ENCODE measurements at places on chromosomes 1 and 21. TPM values are rescaled to one million over a fixed set of nuclear protein-coding genes. Genes with fewer than 3 reads are reported as not detected.

- no peak overlapping the region for H3K27ac ChIP-seq
- peaks cover 88% of the 10 kb centered on the region for H3K36me3 ChIP-seq
- H3K27me3 ChIP-seq: no peaks in the 10 kb centered on the region
- DNase-seq: no peak
These were observed 107.1 kb downstream of the BCAR3 start for GRCh38 chr1:93574511-93574910.

GRCh38 chr1:246573491-246573890, 7.2 kb downstream of the CNST start:
- H3K36me3 ChIP-seq: no peaks in the 10 kb centered on the region
- no peak overlapping the region for H3K4me3 ChIP-seq
- H3K27me3 ChIP-seq: no peaks in the 10 kb centered on the region
- DNase-seq: no peak
- no peak overlapping the region for H3K27ac ChIP-seq
- H3K4me1 ChIP-seq: peaks cover 14% of the 10 kb centered on the region

- H3K4me3 ChIP-seq: no peak overlapping the region
- H3K36me3 ChIP-seq: no peaks in the 10 kb centered on the region
- no peak overlapping the region for H3K27ac ChIP-seq
- no peak for DNase-seq
- no peaks in the 10 kb centered on the region for H3K27me3 ChIP-seq
These were observed 7.0 kb downstream of the OMA1 start for GRCh38 chr1:58539553-58539952.

DNA sequence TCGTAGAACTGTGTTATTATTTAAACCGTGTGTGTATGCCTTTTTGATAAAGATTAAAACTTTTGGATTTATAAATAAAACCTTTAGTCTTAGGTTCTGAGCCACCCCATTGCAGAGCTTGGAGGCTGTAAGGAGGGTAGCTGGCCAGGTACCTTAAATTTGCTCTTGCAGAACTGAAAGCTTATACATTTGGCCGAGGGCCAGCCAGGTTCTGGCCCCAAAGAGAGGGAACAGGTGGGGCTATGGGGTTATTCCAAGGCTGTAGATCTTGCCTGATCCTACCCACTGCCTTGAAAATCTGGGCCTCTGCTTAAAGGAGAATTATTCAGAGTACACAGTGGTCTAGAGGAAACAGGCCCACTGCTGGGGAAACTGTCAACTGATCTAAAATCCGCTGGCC, 59.6 kb downstream of the CAMK2N1 start:
- H3K27me3 ChIP-seq: no peaks in the 10 kb centered on the region
- DNase-seq: no peak
- H3K36me3 ChIP-seq: no peaks in the 10 kb centered on the region
- H3K4me3 ChIP-seq: no peak overlapping the region
- peak overlapping the region; percentile 67 for H3K27ac ChIP-seq
- H3K4me1 ChIP-seq: peaks cover 13% of the 10 kb centered on the region

- H3K27me3 ChIP-seq: peaks cover 47% of the 10 kb centered on the region
- H3K4me1 ChIP-seq: no peaks in the 10 kb centered on the region
- no peak for DNase-seq
- H3K4me3 ChIP-seq: no peak overlapping the region
These were observed 7.3 kb upstream of the HUNK start for GRCh38 chr21:31865429-31865970.

DNA sequence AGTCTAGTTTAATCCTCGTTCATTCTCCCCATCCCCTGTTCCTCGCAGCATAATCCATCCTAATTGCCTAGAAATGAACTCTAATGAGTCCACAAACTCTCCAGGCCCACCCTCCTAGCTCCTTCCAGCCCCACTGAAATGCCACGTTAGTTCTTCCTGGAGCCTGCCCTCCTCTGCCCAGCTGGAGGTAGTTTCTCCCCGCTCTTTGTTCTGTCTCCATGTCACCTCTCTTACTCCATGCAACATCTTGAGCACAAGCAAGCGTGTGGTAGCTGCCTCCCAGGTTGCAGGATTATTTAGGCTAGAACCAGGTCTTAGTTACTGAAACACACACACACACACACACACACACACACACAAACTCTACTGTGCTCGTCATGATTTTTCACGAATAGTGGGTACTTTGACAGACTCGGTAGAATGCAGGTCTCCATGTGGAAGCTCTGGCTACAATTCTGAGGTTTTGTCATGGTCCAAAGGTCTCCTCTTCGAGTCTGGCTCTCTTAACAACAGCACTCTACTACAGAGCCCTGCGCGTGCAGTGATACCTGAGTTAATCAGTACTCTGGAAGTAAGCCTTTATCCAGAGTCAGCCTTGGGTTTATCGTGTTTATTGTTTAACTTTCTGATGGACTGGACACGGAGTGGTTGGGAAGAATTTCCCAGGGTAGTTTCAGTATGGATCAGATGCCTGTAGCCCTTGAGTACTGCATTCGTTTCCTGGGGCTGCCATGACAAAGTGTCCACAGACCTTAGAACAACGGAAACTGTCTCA, 27.5 kb downstream of the HUNK start:
- DNase-seq: no peak
- H3K36me3 ChIP-seq: no peaks in the 10 kb centered on the region
- H3K27ac ChIP-seq: no peak overlapping the region

- no peak overlapping the region for H3K27ac ChIP-seq
- no peaks in the 10 kb centered on the region for H3K27me3 ChIP-seq
- peak overlapping the region; percentile 93 for H3K4me3 ChIP-seq
- H3K36me3 ChIP-seq: peaks cover 30% of the 10 kb centered on the region
- DNase-seq: no peak
- H3K4me1 ChIP-seq: peaks cover 38% of the 10 kb centered on the region
These were observed 3.5 kb downstream of the ARPC5 start for GRCh38 chr1:183632114-183632513.

The TCHHL1 gene
- total RNA-seq: not detected

- no peaks in the 10 kb centered on the region for H3K27me3 ChIP-seq
- H3K4me1 ChIP-seq: peaks cover 6% of the 10 kb centered on the region
- no peak overlapping the region for H3K4me3 ChIP-seq
- no peak overlapping the region for H3K27ac ChIP-seq
- no peaks in the 10 kb centered on the region for H3K36me3 ChIP-seq
These were observed 106.7 kb downstream of the SETD4 start for GRCh38 chr21:35953597-35953996.
